ENCODE measurements at places on chromosomes 4 and X.

DNA sequence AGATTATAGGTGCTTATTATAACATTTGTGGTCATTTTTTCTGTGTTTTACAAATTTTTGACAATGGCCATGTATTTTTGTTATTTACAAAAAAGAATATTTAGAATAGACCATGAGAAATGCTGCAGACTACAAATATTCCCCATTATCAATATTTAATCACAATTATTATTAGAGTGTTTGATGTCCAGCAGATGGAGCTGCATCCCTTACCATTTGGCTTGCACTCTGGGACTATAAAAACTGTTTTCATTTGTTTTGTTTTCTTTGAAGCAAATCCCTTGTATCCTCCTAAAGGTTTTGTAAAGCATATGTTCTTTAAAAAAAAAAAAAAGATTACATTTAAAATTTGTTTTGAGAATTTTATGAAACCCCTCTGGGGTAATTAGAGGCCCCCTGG is 85.6 kb upstream of the CXorf66 start:
- DNase-seq = no peak

- no peak for DNase-seq
Observed at GRCh38 chr4:180827232-180828009, 1415.8 kb upstream of the TENM3 start.

DNA sequence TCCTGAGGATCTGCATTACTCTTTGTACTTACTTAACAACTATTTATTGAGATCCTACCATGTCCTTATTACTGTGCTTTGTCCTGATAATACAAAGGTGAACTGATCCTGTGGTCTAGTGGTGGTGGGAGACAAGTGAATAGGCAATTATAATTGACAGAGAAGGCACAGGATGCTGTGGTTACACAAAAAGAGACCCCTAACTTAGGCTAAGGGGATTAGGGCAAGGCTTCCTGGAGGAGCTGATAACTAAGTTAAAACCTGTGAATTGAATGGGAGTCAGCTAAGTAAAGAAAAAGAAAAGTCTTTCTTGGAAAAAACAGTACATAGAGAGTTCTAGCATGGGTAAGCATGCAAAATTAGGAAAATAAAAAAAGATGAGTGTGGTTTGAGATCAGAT is 164.4 kb downstream of the LARP7 start:
- DNase-seq = no peak

DNA sequence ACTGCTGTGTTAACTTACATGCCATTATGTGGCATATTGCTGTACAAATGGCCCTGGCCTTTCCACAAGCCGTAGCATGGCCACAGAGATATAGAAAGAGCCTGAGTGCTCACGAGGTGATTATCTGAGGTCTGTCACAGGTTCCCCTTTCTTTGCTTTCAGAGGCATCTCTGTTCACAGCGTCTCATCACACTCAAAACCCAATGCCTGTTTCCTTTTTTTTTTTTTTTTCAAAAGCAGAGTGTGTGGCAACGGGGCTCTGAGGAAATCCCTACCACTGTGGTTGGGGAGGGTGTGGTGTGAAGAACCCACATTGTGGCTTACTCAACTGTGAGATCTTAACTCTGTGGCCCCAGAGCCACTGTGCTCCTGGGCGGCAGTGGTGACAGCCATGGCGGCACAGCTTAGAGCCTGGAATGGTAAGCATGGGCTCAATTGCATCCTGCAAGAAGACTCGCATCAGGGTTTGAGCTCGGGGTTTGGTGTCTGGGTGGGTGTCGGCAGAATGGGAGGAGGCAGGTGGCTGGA is 30.8 kb downstream of the RTL5 start:
- no peak for DNase-seq

GRCh38 chr4:106038012-106038411 is 142.7 kb downstream of the NPNT start:
- no peak for DNase-seq

All from fibroblast of skin of left quadriceps (primary cell).